Hepatocyte (in vitro differentiated cells): ENCODE measurements at places on chromosomes 3 and 15. TPM values are rescaled to one million over a fixed set of nuclear protein-coding genes. Genes with fewer than 3 reads are reported as not detected.

DNA sequence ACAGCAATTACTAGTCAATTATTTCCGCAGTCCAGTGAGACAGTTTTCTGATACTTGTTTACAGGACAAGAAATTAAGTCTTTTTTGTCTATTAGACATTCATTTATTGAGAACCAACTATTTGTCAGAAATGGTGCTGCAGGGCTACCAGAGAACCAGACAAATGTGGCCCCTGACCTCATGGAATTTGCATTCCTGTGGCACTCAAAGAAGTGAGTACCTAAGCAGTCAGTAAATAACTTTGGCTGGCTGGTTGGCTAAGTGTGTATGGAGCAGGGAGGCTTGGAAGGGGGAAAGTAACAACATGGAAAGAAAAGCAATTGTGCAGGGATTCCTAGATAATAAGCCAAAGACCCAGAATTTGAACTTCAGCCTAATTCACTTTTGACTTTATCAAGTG lies 837.0 kb upstream of the CFAP20DC start:
- DNase-seq, result no peak

The MED12L gene
- polyA plus RNA-seq, result 0.07 and 1.9 TPM in 2 replicates

GRCh38 chr15:89196994-89197393 lies 24.4 kb downstream of the RLBP1 start:
- DNase-seq, result no peak

DNA sequence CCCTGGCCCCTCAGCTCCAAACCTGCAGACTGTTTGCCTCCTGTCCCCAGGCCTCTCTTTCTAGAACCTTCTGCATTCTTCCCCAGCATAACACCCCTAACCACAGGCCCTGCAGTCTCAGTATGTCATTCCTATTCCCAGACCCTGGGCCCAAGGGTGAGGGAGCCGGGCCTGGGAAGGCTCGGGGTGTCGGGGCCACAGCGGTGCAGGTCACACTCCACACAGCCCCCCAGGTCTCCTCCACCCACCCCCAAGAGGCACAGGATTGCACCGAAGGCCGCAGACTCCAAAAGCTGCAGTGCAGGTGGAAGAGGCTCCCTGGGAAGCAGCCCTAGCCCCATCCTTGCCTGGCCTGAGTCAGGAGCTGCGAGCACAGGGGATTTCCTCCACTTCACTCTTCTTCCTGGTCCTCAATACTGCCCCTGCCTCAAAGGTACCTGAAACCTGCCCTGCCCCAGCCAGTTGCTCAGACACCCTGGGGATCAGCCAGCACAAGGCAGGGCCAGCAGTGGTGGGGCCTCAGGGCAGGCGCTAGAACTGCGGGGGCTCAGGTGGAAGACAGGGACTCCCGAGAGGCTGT lies 31.1 kb downstream of the TNK2 start:
- DNase-seq, result no peak

DNA sequence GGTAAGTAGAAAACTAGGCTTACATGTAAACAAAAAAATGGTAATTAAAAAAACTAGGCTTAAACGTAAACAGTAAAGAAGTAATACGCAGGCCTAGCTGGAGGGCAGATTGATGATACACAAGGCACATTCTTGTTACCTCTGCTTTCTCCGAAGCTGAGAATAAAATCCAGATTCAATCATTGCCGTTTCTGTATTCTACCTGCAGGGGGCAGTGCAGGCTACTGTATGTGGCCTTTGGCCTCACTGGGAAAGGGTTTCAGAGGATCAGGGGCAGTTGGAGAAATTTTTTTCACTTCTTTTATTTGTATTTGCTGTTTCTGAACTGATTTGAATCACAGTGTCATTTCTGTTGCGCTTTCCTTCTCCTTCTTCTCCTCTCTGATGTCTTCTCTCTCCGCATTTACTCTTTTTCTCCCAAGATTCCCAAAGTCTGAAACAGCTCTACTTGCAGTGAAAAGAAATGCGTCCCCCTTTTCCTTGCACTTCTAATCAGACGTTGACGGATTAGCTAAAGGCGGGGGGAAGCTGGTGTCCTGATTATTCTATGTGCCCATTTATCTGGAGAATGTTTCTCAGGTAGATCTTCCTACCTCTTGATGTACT lies 67.1 kb upstream of the MCTP2 start:
- DNase-seq, result peak; percentile 80

The SYNPR gene
- polyA plus RNA-seq, result 0.46 TPM in 1 of 2 replicates, not detected in the other

The RBP2 gene
- polyA plus RNA-seq, result 80.9 and 123 TPM in 2 replicates
